ENCODE measurements at places on chromosomes 5 and 9.

- DNase-seq: no peak
Measured at GRCh38 chr5:138966236-138966985, 91.3 kb upstream of the LRRTM2 start.

GRCh38 chr9:77495834-77496671 lies 152.1 kb downstream of the GNA14 start:
- DNase-seq: no peak

DNA sequence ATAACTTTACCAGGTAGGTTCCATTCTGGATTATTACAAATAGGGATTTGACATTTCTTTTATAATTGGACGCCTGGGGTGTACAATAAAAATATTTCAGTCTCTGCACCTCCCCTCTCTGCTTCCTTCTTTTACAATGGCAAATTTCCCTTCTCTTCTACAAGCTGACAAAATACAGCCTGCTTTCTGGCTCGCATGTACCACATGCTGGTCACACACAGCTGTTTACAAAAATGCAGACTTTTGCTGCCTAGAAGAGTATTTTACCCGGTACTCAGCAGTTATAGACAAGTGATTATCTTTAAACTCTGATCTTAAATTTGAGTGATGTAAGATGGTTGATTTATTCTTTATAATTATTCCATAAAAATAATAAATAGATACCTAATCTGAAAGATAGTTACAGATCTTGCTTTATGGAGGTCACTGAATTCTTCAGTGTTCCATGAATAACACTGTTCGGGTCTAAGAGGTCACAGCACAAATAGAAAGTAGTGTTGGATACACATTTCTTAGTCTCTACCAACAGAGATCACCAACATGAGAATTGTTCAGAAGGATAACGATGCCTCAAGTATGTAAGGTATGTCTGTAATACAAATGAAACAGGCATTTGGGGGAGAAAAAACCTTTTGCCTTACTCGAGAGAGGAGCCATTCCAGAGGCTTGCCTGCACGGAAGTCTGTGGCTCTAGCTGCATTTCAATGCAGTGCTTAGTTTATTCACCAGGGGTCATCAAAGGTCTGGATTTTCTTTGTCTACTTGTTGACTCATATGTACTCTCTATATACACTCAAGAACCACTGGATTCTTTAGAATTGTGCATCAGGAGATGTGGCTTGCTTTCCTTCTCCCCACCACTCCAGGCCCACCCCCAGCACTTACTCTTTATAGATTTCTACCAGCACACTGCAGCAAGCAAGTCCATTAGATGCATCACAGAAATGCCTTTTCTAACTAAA lies 206.6 kb upstream of the RFX3 start:
- peak; percentile 4 for DNase-seq

DNA sequence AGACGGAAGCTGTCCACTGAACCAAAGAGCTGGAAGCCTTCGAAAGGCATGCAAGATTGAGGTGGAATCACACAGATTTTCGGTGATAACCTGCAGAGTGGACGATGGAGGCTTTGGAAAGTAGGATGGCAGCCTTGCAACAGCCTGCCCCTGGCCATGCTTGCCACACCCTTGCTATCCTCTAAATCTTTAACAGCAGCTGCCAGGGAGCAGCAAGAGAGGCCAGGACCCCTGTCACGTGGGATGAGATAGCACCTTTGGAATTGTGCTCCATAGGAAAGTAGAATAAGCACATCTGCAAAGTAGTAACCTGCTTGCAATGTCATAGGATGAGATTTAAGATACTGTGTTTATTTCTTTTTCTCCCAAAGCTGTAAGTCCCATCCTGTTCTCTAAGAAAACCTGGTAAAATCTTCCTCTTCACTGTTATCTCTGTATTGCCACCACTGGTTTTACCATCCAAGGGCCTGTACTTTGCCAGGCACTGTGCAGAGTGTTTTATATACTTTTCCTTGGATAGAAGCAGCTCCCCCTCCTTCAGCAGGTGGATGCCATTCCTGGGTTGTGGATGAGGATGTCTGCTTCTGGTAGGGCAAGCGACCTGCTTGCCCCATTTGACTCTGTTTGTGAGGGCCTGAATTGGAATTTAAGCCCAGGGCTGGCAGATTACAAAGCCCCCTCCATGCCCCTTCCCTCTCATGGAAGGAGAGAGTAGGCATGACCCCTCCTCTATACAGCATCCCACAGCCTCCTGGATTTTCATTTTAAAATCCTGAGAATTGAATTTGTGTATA lies 10.1 kb downstream of the TRIO start:
- DNase-seq: no peak

DNA sequence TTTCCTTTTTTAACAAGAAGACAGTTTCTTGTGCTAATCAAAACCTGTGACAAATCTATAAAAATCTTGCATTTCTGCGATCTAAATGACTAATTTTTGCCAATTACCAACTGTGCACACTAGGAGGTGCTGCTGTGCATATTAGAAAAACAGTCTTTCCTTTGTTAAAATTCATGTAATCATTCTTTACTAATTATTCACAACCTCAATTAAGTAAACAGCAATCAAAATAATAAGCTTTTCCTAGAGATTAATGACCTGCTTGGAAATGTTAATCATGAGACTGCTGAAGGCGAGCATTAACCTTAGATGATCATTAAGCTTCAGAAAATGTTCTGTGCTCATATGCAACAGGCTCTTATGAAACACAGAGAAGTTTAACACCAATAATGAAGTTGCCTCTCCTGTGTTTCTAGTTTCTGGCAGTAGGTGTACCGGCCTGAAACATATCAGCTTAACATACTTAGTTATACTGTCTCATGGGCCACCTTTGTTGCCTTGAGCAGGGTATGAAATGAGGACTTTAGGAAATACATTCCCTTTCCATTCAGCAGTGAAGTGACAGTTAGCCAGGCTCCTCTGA lies 17.7 kb downstream of the RFESD start:
- DNase-seq: no peak

GRCh38 chr5:119343766-119344165 lies 12.1 kb upstream of the TNFAIP8 start:
- no peak for DNase-seq

DNA sequence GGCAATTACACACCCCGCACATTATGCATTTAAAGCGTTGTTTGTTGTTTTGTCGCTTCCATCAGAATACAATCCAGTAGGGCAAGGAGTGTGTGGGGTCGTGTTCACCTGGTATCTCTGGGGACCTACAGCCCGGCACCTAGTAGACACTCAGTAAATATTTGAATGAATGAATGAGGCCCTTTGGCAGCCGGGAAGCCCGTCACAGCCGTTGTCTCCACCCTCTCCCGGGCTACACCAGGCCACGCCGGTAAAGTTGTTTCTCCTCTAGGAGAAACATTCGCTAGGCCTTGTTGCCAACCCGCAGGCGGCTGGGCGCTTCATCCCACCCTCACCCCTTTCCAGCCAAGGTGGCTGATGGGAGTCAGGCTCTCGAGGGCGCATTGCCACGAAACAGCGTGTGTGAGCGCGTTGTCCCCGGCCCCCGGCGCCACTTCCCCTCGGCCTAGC lies 876 bp upstream of the JAK2 start:
- peak; percentile 37 for DNase-seq

GRCh38 chr9:21470126-21470525 lies 12.0 kb downstream of the IFNE start:
- DNase-seq: no peak

DNA sequence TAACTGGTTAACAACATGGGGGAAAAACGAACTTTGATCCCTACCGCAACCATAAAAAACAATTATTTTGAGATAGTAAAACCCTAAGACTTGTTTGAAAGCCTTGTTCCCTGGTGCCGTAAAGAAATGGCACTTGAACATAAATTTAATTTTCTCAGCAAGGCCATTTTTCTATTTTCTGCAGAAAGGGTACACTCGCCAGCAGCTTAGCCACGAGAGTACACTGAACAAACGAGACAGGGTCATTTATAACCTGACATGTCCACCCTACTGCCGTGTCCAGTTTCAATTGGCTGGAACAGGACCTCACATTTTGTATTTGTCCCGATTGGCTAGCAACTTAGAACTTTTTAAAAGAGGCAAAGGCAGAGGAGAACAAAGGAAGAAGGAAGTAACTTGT lies 26.8 kb downstream of the FBXW11 start:
- DNase-seq: no peak

DNA sequence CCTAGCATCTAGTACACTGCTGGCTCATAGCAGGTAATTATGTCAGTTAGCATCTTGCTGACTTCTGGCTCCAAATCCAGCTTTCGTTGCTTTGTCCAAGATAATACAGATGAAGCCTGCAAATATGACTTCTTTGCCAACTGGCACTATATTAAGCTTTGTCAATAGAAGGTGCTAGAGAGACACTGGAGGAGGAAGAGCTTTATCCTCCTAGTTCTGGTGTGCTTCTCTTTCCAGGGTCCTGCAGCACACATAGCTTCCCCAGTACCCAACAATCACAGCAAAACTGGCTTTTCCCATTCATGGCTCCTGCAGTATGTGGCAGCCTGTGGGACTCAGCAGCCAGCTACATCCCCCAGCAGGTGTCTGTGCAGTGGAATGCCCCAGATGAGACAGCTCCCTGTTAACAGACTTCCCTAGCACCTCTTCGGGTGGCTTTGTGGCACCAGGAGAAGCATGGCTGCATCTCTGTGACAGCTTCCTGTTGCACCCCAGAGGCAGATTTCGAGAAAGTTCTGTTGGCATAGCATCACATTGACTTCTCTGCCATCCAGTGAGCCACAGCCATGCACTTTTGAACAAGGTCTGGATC lies 147.8 kb downstream of the OXCT1 start:
- no peak for DNase-seq

DNA sequence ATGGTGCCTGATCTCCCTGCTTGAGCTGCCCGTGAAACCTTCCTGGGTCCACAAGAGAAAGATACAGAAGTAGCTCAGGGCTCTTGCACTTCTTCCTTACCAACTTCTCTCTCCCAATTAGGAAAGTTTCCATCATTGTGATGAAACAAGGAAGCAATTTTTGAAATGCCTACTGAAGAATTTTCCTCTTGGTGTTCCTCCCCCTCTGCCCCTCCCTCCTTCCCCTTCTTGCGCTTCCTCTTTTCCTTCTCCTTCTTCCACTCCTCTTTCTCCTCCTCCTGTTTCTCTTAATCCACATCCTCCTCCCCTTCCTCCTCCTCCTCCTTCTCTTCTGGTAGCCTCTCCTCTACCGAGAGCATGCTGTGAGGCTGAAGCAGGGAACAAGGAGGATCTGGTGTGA lies 36.3 kb upstream of the OTULINL start:
- no peak for DNase-seq

- DNase-seq: no peak
Measured at GRCh38 chr9:119675951-119676350, 306.7 kb upstream of the BRINP1 start.

GRCh38 chr5:103232393-103232999 lies 26.1 kb upstream of the MACIR start:
- DNase-seq: no peak

GRCh38 chr5:150590979-150591695 lies 49.3 kb upstream of the SYNPO start:
- DNase-seq: no peak

GRCh38 chr9:134476942-134477335 lies 150.7 kb downstream of the RXRA start:
- no peak for DNase-seq

DNA sequence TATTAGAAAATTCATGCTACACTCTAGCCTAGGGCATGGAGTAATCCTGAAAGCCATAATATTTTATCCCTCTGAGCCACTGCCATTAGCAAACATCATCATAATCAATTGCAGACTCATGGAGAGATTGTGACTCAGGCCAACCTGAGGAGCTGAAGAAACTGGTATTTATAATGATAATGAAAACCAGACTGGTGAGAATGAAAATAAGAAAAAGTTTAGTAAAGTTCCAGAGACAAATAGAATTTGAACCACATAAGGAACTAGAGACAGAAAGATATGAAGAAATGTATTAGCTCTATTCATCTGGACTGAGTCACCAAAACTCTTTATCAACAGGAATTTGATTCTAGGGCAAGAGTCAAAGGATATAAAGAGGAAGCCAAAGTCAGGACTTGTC lies 158.7 kb downstream of the DRD1 start:
- DNase-seq: no peak

- DNase-seq: no peak
Measured at GRCh38 chr5:64308135-64308534, 142.5 kb downstream of the RNF180 start.

GRCh38 chr5:57193757-57194413 lies 20.0 kb downstream of the GPBP1 start:
- DNase-seq: no peak

- no peak for DNase-seq
Measured at GRCh38 chr9:106449336-106449927, 413.5 kb upstream of the ZNF462 start.

- no peak for DNase-seq
Measured at GRCh38 chr9:99285965-99286364, 63.9 kb downstream of the SEC61B start.

- peak; percentile 62 for DNase-seq
Measured at GRCh38 chr9:113581865-113582697, 118.6 kb downstream of the RGS3 start.

DNA sequence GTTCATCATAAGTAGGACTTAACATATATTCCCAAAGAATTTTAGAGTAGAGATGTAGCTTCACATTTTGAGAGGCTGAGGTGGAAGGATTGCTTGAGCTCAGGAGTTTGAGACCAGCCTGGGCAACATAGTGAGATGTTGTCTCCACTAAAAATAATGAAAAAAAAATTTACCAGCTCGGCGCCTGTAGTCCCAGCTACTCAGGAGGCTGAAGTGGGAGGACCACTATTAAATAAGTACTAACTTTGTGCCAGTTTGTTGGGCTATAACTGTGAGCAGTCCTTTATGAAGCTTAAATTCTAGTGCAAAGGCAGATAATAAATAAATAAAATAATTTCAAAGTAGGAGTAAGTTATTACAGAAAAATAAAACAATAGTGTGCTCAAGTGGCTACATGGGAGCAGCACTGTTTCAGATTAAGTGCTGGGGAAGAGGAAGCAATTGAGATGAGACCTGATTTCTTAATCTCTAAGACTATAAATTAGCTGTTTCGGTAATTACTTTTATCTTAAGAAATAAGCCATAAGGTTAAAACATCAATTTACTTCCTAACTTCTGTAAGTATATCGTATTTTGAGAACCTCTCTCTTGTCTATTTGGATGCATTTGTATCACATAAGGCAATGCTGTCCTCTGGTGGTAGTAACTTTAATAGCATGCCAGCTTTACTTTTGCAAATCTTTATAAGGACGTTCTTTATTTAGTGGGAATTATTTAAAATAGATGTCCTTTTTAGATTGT lies 98.9 kb downstream of the CSNK1G3 start:
- no peak for DNase-seq

GRCh38 chr5:75351139-75351926 lies 14.3 kb downstream of the HMGCR start:
- no peak for DNase-seq

GRCh38 chr9:131329241-131329641 lies 39.7 kb downstream of the PLPP7 start:
- no peak for DNase-seq

- DNase-seq: no peak
Measured at GRCh38 chr5:37921452-37921851, 81.6 kb upstream of the GDNF start.

GRCh38 chr9:21336457-21336856 lies 1.3 kb upstream of the KLHL9 start:
- no peak for DNase-seq

Measured in anterior cingulate cortex (tissue), 58 donors.